ENCODE measurements at places on chromosomes 3 and 15.

- no peak for DNase-seq
These were observed 549.8 kb upstream of the AGTR1 start for GRCh38 chr3:148147903-148148302.

DNA sequence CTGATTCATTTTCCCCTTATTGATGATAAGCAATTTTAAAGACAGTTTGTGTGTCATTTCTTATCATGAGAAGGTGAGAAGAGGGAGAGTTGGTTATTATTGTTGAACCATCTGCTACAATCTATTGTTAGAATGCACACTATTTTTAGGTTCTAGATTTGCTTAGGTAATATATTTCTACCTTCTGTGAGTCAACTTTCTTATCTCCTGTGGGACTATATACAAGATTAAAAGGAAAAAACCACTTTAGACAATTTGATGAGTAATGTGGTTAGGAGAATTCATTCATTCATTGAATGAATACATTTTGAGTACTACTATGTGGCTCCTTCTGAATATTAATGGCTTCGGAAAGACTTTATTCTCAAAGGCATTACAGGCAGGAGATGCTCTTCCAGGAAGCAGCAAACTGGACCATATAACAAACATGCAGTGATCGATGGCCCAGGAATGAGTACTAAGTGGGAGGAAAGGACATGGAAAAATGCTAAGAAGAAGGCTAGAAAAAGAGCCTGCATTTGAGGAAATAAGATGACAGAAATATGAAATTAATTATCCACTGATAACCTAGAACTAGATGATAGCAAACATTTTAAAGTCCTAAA is 22.4 kb downstream of the SPTSSB start:
- DNase-seq: no peak

DNA sequence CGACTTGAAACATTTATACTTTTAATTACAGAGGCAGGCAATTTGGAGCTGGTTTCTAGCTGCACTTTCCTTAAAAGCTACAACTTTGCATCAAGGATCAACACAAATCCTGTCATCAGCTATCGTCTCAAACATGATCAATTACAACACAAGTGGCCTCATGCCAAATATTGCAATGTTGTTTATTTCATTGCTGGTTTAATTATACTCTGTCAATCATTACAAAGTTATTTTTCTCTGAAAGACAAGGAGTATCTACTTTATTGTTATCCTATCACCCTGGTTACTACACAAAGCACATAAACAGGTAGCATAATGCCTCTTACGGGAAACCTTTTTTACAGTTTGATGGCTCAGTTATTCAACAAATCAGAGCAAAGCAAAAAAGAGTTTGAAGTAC is 58.0 kb upstream of the FOXB1 start:
- DNase-seq: no peak

DNA sequence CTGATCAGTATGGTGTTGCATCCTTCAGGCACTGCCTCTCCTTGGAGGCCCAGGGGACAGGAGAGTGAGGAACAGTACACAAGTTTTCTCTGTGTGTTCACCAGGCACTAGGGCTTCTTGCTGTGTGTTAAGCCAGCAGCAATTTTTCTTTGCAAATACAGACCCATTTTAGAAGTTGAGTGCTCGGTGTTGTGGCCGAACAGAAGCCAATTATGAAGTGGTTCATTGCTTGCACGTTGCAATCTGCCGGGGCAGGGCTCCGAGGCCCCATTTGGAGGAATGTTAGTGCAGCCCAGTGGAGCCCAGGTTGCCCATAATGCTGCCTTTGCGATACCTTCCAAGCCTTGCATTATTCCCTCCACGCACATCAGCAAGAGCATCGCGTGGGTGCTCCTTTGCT is 51.0 kb downstream of the EPHB1 start:
- no peak for DNase-seq

- no peak for DNase-seq
These were observed 1.1 kb downstream of the SEC13 start for GRCh38 chr3:10319804-10320203.

DNA sequence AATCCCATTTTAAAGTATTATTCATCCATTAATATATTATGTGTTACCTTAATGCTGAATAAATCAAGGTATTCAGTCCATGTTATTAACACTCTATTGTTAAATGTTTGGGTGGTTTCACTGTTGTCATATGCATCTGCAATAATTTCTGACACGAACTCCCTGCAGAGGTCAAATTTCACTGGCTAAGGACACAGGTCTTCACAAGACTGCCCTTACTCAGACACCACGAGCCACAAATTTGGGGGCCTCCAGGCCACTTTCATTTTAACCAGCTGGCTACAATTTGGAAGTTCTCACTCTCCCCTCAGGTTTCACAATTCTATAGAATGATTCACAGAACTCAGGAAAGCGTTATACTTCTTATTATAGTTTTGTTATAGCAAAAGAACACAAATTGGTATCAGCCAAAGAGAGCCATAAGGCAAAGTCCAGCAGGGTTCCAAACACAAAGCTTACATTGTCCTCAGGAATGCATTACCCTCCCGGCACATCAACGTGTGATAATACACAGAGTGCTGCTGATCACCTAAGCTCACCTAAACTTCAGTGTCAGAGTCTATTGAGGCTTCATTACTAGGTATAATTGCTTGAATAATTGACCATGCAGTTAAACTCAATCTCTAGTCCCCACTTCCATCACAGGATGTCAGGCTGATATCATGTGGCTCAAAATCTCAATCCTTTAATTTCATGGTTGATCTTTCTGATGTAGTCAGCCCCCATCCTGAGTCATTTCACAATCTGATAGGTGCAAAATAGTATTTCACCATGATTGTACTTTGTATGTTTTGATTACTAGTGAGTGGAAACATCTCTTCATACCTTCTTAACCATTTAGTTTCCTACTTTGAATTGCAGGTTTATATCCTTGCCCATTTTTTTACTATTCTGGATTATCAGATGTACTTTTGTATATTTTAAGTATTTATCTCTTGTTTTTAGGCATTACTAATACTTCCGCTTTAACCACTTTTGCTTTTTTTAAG is 441.4 kb upstream of the AGTR1 start:
- no peak for DNase-seq

GRCh38 chr3:107769882-107770281 is 247.1 kb downstream of the BBX start:
- DNase-seq: no peak

DNA sequence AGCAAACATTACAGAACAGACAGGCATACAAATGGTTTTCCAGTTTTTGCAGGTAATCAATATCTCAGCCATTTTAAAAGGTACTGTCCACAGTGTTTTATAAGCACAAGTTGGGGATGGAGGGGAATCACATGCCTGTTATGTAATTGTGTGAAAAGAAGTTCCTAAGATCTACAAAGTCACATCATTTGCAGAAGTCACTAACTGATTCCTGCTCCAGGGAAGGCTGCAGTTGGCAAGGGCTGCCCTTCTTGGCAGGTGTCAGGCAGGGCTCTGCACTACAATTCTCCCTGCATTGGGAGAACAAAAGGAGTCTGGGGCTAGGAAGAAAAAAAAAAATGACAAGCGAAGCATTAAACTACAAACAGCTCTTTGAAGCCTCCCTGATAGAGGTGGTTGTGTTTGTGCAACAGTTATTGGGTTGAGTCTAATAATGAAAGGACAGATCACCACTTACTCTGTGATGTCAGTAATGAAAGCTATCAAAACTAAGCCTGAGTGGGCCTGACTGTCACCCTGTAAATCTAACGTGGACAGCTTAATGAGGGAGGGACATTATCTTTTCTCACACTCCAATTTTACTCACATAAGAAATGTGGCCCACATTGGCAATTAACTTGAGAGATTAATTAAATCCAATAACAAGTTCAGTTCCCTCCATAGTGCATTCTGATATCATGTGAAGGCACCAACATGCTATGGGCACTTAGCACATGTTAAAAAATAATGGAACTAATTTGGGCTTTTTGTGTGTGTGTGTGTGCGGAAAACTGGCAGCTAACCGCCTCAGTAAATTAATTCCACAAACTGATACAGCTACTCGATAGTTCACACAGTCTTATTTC is 242.9 kb downstream of the FHIT start:
- no peak for DNase-seq

Measured in T follicular helper cell (primary cell).